Endothelial cell of umbilical vein (primary cell): ENCODE measurements at places on chromosomes 3 and 15. TPM values are rescaled to one million over a fixed set of nuclear protein-coding genes. Genes with fewer than 3 reads are reported as not detected.

DNA sequence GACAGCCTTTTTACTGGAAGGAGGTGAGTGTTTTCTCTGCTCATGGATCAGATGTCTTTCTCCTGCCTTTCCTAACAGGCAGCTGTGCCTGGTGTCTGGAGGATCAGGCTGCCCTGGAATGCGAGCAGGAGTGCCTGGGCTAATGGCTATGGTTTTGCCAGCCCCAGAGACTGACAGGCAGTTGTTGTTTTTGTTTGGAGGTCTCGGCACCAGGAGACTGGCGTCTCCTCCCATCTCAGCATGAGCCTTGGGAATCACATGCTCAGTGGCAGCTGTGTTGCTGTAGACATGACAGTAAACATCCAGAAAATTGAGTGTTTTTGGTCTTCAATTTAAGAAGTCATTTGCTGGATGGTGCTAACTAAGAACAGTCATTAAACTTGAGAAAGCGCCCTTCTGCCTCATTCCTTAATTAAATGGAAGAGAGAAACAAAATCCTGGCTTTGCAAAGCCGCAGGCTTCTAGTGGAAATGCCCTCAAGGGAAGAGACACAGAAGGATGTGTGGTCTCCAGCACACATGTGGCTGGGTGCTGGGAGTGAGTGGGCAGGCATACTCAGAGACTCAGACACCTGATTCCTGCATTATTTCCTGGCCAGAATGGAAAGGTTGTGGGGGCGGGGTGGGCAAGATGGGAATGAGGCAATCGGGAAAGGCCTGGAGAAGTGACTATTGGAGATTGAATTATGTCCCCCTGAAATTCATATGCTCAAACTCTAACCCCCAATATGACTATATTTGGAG is 97.0 kb upstream of the NMNAT3 start:
- DNase-seq = no peak

- DNase-seq = no peak
These were observed 84.6 kb upstream of the DPH6 start for GRCh38 chr15:35630532-35630931.

GRCh38 chr15:76206325-76206976 is 104.8 kb downstream of the ETFA start:
- DNase-seq = peak; percentile 71

DNA sequence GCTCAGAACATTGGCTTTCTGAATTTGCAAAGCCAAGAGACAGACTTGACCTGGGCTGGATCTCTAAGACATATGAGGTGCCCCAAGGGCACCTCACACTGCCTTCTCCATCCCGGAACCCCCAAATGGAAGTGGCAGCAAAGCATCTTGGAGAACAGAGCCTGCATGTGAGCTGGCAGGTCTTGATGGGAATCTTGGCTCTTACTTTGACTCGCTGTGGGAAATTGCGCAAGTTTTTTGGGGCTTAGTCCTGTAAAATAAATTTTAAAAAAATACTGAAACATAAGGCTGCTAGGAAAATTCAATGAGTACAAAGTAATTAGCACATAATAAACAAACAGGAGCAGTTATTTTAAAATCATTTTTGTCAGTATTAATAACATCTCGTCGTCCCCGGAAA is 13.7 kb upstream of the SEC22A start:
- no peak for DNase-seq

GRCh38 chr3:112639455-112640225 is 1.3 kb downstream of the CCDC80 start:
- no peak for DNase-seq

DNA sequence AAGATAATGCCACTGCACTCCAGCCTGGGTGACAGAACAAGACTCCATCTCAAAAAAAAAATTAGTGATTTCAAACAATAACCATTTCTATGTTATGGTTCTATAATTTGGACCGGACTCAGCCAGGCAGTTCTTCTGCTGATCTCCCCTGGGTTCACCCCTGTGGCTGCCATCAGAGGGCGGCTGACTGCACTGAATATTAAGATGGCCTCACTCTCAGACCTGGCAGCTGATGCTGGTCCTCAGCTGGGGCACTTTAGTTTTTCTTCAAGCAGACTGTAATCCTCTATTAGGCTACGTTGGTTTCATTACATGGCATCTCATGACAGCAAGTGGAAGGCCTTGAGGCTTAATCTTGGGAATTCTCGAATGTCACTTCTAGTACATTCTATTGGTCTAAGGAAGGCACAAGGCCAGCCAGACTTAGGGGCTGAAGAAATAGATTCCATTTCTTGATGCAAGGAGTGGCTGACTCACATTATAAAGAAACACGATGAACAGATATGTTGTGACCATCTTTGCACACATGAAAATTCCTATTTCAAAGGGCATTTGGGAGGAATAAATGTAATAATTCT is 12.8 kb downstream of the GALNT15 start:
- no peak for DNase-seq

GRCh38 chr15:55799291-55800212 is 56.6 kb upstream of the PRTG start:
- peak; percentile 69 for DNase-seq

- no peak for DNase-seq
These were observed 16.5 kb downstream of the SEMA7A start for GRCh38 chr15:74417225-74417624.

DNA sequence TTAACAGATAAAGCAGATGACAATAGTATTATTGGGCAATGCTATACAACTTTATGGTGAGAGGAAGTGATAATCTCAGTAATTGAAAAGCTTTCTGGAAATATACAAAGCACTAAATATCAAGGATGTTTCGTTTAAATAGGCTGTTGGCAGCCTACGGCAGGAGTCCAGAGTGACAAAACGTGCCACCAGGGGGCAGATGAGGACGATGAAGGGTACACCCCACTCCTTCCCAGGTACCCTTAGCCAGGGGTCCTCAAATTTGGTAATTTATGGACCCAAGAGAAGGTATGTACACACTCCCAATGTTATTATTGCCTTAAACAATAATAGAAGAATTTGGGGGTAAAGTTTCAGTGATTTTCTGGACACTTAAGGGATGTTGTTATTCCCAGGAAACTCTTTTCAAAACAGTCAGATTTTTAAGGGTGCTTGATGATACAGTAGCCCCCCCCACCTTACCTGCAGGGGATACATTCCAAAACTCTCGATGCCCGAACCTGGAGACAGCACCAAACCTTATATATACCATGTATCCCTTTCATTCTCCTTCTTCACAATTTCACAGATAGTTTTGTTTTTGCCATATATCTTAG is 1.4 kb upstream of the MAGEL2 start:
- no peak for DNase-seq

- peak; percentile 37 for DNase-seq
These were observed 682 bp downstream of the ETFA start for GRCh38 chr15:76310475-76311099.

- no peak for DNase-seq
These were observed 498.6 kb downstream of the ZPLD1 start for GRCh38 chr3:102933377-102933776.

DNA sequence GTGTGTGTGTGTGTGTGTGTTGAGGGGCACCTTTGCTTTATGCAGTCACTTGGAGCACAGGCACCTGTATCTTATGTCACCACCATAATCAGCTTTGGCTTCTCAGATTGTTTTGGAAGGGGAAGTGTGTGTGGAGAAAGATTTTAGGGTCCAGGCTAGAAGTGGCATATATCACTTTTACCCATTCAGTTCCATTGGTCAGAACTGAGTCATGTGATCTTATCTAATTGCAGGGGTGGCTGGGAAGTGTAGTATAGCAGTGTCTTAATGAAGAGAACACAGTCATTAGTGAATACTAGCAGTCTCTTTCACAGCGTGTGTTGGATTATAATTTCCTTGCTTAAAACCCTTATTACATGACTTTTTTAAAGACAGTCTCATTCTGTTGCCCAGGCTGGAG is 20.6 kb downstream of the NCK1 start:
- no peak for DNase-seq

The DPPA2 gene
- not detected in 2 replicates for total RNA-seq

The ROBO1 gene
- total RNA-seq = 14.2 and 26.4 TPM in 2 replicates

The EXD1 gene
- total RNA-seq = not detected in 2 replicates

The SHC4 gene
- 0.20 TPM in 1 of 2 replicates, not detected in the other for total RNA-seq

The ITPKA gene
- 0.18 and 0.66 TPM in 2 replicates for total RNA-seq

The CNTN3 gene
- total RNA-seq = not detected in 2 replicates

The CCDC54 gene
- total RNA-seq = not detected in 2 replicates

The LTF gene
- not detected in 2 replicates for total RNA-seq

The SLC28A2 gene
- not detected in 2 replicates for total RNA-seq

The AHSG gene
- not detected in 2 replicates for total RNA-seq

The P2RY13 gene
- not detected in 2 replicates for total RNA-seq

The GHSR gene
- not detected in 2 replicates for total RNA-seq

The CCDC191 gene
- total RNA-seq = 3.8 and 4.9 TPM in 2 replicates
